Ureter (tissue), 1 donor: ENCODE measurements at places on chromosomes 11 and 22. TPM values are rescaled to one million over a fixed set of nuclear protein-coding genes. Genes with fewer than 3 reads are reported as not detected.

GRCh38 chr11:9459667-9460321 lies 1.0 kb upstream of the ZNF143 start:
- no peak for DNase-seq

GRCh38 chr22:30816413-30816812 lies 121.7 kb downstream of the OSBP2 start:
- DNase-seq, result no peak

DNA sequence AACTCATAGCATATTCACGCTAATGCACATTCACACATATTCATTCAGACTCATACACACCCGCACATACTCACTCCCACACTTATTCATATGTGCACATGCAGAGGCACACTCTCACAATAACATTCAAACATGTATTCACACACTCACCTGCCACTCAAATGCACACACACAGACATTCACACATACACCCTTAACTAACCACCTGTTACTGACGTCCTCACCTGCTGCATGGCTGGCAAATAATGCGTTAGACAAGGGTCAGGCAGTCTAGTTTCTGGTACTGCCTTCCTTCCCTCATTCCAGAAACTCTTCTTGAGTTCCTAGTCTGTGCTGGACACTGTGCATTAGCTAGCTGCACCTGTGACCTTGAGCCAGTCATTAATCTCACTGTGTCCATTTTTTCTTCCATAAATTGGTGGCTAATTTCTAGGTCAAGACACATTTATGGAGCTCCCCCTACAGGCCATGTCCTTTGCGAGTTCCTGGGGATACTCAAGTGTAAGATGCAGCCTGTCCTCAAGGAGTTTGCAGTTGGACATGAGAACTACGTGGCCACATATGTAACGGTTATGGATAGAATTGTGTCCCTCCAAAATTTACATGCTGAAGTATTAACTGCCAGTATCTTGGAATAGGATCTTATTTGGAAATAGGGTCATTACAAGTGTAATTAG lies 34.5 kb upstream of the SEZ6L start:
- no peak for DNase-seq

GRCh38 chr11:35011389-35011788 lies 95.0 kb downstream of the PDHX start:
- no peak for DNase-seq

The GPHA2 gene
- total RNA-seq, result not detected

The BTBD10 gene
- total RNA-seq, result 42.3 TPM
